Bronchial epithelial cell (primary cell): ENCODE measurements at places on chromosomes 1 and 21. TPM values are rescaled to one million over a fixed set of nuclear protein-coding genes. Genes with fewer than 3 reads are reported as not detected.

GRCh38 chr1:169259816-169260215 lies 107.8 kb downstream of the NME7 start:
- DNase-seq, result no peak

GRCh38 chr1:119986007-119986497 lies 83.4 kb downstream of the NOTCH2 start:
- DNase-seq, result no peak

PTCH2 gene
- total RNA-seq, result under 0.01 TPM in 1 of 2 replicates, not detected in the other

DNA sequence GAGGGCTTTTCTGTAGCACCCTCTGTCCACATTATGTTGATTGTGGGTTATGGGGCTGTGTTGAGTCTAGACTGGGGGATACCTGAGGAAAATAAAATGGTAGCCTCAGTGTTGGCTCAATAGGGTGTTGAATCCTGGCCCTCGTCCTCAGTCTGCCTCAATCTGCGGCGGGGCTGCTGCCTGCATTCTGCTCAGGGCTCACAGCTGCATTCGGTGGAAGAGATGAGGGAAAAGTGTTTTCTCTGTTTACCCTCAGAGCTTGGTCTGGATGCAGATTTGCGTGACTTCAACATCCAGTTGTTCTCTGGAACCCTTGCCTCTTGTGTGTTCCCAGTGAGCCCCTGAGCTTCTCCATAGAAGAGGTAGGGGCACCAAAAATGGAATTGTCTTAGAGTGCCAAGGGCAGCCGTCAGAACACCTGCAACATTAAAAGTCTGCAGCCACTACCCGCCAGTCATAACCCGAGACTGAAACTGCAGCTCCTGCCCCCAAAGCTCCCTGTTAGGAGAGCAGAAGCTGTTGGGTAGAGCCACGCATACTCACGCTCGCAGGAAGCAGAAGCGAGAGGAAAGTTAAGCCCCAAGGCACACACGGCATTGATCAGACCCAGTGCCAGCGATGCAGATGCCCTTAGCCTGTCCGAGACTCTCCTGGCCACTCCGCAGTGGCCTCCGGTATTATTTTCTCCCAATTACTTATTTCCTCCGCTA lies 215.3 kb upstream of the C1orf174 start:
- DNase-seq, result no peak

AK5 gene
- total RNA-seq, result not detected in 2 replicates

GRCh38 chr1:111598544-111598943 lies 21.0 kb upstream of the RAP1A start:
- DNase-seq, result no peak

GRCh38 chr21:44517175-44517899 lies 22.7 kb downstream of the KRTAP10-1 start:
- no peak for DNase-seq

CYP4A11 gene
- not detected in 2 replicates for total RNA-seq

LAD1 gene
- total RNA-seq, result 156 and 220 TPM in 2 replicates

DNA sequence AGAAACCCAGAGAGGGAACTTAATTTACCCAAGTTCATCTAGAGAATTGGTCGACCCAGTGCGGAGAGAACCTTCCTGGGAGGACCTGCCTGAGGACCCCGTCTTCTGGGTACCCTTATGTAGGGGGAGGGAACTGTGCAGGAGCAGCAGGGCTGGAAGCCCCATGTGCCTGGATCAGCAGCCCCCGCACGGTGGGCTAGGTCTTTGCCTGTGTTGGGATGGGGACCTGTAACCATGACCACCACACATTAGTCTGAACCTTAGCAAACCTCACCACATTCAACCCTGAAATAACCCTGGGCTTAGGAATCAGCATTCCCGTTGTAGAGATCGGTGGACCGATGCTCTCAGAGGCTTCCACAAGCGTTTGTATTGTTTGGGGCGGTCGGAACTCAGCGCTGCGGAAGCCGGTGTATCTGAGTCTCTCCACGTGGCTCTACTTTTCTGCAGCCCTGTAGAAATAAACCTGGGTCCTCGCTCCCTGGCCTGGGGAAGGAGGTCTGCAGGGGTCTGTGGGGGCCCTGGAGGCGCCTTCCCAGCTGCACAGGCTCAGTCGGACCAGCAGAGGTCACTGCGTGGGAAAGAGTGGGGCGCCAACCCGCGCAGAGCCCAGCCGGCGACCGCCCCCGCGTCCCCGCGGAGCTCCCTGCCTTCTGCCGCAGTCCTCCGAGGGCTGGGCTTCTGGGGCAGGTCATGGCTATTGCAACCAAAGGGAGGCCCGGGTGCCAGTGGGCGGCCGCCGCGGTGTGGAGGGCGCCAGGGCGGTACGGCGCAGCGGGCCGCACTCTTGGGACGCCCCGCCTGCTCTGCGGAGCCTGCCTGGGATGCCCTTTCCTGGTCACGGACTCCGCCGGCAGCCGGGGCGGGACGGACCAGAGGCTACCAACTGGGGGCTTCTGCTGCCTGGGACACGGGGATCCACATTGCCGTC lies 36.2 kb upstream of the KCNA10 start:
- no peak for DNase-seq

DNA sequence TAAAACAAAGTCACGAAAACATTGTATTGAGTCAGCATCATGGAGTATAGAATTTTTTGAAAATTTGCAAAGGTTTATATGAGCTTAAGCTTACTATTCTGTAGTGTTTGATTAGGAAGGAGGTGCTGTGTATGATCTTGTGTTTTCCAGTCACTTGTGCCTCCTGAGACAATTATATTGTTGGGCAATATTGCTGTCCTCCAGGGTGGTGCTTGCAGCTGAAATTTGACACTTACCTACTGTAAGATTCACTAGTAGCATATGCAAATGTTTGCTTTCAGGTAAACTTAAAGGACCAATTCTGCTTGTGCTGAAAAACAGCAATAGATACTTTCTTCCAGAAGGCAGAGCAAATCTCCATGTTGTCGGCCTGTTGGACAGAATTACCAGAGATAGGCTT lies 268.0 kb downstream of the TGFB2 start:
- peak; percentile 44 for DNase-seq

DNA sequence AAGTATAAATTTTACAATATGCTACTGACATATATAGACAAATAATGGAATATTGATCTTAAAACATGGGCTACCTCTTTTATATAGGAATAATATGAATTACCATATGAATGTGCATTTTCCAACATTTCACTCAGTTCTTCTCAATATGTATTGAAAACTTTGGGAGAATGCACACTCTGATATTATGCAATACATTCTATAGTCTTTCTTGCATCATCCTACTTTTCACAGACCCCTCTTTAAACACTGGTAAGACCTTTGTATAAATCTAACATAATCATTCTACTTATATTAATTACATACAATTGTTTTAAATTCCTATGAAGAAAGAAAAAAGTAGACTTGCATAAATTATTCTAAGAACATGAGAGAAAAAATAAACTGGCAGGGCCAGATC lies 69.2 kb downstream of the NCAM2 start:
- DNase-seq, result no peak

TMEM50B gene
- total RNA-seq, result 16.9 and 31.6 TPM in 2 replicates

C8A gene
- total RNA-seq, result not detected in 2 replicates

DNA sequence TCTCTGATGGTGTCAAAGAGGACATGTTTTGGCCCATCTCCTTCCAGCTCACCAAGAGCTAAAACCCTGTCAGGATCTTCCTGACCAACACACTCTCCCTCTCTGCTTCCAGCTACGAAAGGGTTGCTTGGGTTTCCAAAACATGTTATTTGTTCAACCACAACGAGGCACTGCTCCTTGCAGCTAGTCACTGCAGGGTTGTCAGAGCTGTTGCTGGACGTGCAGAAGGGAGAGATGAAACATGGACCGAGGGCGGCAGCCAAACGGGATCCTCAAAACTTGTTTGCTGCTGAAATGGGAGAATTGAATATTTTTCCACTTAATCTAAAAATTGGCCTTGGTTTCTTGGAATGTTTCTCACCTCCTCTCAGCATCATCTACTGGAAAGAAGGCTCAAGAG lies 12.4 kb downstream of the ZBTB18 start:
- DNase-seq, result no peak

DNA sequence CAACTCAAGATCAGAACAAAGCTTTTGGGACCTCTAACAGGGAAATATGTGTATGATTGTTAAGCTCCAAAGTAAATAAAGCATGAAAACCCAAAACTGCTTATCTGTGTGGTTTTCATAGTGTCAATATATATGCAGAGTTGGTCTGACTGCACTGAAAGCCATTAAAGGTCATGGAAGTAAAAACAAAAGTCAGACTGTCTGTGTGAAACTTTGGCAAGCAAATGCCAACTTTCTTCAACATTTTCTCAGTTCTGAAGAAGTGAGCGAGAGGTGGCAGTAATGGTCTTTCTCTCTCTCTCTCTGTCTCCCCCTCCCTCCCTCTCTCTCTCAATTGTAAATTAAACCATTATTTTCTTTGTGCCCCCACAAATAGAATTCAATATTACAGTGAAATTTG lies 100.1 kb upstream of the S1PR1 start:
- no peak for DNase-seq

DNA sequence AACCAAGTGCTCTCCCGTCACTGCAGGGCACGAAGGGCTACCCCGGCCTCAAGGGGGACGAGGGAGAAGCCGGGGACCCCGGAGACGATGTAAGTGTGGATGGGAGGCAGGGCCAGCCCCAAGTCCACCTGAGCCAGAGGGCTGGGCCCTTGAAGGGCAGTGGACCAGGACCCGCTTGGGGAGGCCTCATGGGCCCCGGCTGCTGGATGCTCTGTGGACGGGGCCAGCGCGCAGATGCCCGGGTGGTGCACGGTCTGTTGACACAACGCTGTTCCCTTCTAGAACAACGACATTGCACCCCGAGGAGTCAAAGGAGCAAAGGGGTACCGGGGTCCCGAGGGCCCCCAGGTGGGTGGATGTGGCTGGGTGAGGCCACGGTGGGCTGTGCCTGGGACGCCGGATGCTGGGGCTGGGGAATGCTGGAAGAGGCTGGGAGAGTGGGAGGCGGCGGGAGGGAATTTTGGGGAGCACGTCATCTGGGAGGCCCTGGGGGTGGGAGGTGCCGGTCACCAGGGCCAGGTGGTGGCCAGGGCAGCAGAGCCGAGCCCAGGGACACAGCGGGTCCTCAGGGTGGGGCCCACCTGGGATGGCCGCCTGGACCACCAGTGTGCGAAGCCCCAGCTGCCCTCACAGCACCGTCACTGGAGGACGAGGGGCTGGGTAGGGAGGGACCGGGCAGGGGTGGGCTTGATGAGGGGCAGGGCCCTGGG lies 17.5 kb downstream of the COL6A1 start:
- DNase-seq, result no peak

DNA sequence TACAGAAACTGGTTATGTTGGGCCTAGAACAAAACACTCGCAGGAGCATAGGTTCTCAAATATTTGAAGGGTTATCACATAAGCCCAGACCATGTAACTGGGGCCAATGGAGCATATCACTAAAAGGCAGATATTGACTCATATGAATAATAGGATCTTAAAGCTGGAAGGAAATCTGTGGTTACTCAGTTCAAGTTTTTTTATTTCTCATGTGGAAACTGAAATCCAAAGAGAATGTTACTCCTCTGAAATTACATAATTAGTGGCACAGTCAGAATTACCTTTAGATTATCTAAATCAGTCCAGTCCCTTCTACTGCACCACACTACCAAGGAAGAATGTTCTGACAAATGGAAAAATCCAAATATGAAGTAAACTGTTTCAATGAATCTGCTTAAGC lies 12.0 kb downstream of the SLAMF8 start:
- no peak for DNase-seq
